GM12891 (cell line): ENCODE measurements at places on chromosomes 5 and 9.

GRCh38 chr5:131633830-131634229 lies 1.2 kb downstream of the RAPGEF6 start:
- DNase-seq, result no peak

DNA sequence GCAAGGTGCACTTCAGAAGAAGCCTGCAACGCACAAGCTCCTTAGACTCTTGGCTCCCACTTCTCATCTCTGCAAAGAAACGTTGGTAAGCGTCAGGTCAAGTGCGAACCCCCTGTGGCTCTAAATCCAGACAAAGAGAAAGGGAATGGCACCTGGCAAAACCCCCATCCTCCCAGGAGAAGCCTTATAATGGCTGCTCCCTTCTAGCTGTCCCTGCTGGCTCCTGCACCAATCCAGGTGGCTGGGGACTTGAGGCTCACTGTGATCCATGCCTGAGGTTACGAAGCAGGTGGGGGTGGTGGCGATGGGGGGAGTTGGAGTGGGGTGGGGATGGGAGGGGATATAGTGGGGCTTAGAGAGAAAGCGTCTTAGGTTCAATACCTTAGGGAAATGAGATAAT lies 272.8 kb downstream of the DENND1A start:
- no peak for DNase-seq

DNA sequence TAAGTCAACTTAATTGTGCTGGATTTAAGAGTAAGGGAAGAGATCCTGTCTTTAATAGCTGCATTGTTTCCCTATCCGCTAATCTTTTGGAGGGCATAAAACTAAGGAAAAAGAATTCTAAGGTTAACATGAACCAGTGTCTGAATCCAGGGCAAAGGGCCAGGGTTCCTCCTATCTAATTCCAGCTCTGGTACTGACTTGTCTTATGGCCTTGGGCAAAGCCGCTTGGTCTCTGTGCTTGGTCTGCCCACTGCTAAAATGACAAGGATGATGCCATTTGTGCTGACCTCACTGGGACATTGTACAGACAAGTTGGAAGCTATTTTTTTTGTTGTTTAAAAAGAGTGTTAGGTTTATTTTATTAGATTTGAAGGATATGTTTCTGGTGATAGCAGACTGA lies 334.7 kb upstream of the PIK3R1 start:
- DNase-seq, result no peak

GRCh38 chr5:143435210-143435657 lies 31.7 kb upstream of the NR3C1 start:
- DNase-seq, result peak; percentile 38

DNA sequence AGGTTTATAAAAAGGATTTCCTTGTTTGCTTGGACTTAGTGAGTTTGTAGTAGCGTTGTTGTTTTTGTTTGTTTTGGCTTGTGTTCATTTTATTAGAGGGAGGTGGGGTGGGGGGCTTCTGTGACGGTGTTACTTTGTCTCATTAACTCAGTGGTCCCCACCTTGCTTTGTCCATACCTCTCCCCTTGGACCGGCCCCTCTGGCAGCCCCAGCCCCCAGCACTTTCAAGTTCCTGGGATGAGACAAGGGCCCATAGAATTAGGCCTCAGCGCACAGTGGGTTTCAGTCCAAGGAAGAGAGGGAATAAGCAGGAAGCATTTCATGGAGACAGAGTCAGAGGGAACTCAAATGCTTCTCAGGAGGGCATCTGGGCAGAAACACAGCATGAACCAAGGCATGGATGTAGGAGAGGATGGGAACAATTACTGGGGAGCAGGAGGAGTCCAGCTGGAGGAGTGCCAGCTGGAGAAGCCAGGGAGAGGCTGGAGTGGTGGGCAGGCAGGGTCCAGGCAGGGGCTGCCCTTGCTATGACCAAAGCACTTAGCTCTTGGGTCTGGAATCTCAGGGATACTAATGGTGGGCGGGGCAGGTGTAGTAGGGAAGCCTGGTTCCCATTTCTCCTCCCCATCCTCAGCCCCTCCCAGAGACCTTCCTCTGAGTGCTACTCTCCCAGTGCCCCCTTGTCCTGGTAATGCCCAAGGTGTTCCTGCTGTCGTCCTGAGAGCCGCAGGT lies 23.5 kb upstream of the ENHO start:
- no peak for DNase-seq

- DNase-seq, result no peak
These were observed 983 bp downstream of the GCNT1 start for GRCh38 chr9:76459694-76460635.

- no peak for DNase-seq
These were observed 33.3 kb downstream of the RICTOR start for GRCh38 chr5:39040875-39041274.

DNA sequence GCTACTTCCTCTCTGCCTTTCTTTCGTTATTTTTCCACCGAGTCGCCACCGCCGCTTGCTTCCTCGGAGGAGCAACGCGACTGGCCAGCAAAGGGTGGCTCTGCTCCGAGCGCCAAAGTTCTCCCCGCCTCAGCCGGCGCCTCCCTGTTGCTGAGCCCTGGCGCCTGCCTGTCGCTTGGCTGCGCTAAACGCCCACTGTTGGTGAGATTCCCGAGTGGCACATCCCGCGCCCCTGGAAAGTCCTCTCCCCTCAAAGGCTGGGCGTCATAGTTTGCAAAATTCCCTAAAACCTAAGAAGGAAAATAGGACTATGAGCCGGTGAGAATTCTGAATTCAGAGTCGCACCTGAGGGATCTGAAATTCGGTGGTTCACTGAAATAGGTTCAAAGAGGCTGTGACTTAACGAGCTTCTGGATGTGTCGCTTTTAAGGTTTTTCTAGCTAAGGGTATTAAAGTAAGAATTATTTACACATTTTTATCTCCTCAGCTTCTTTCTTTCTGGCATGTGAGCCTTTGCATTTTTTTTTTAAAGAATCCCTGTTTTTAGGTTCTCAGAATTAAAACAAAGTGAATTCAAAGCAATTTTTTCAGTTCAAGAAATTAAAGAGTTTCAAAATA lies at the start of gene GRIN3A:
Gene GRIN3A (minus strand): TSS at position 82 of the 618 bp plus-strand sequence. CDS start 668 bp downstream, outside the sequence.
- no peak for DNase-seq

DNA sequence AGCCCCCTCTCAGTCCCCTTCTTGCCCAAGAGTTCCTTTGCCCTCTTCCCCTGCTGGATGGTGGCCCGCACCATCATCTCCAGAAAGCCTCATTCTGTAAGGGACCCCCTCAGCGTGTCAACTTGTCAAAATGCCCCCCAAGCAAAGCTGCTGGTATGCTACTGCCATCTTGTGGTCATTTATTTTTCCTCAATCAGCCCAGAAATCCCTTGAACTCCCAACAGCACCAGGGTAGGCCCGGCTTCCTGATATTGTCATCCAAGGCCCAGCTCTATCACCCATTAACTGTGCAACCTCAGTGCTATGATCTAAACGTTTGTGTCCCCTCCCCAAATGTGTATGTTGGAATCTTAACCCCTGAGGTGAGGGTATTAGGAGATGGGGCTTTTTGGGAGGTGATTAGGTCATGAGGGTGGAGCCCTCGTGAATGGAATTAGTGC lies 53.2 kb upstream of the FBXW11 start:
- no peak for DNase-seq

GRCh38 chr5:159620853-159621540 lies 290.7 kb upstream of the IL12B start:
- DNase-seq, result no peak

DNA sequence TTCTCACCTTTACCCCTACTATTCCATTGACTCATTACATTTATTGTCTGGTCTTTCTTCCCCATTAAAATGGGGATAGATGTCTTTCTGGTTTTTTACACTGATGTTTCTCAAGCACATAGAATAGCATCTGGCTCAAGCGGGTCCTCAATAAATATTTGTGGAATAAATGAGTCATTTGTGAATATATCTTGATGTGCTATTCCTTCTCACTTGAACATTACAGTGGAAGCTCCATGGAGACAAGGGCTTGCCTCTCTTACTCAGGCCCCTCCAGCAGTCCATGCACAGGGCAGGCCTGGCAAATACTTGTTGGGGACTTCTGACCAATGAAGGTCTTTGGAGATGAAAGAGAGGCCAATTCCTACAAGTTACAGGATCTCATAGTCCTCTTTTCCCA lies 151.7 kb upstream of the TAS2R1 start:
- DNase-seq, result no peak

DNA sequence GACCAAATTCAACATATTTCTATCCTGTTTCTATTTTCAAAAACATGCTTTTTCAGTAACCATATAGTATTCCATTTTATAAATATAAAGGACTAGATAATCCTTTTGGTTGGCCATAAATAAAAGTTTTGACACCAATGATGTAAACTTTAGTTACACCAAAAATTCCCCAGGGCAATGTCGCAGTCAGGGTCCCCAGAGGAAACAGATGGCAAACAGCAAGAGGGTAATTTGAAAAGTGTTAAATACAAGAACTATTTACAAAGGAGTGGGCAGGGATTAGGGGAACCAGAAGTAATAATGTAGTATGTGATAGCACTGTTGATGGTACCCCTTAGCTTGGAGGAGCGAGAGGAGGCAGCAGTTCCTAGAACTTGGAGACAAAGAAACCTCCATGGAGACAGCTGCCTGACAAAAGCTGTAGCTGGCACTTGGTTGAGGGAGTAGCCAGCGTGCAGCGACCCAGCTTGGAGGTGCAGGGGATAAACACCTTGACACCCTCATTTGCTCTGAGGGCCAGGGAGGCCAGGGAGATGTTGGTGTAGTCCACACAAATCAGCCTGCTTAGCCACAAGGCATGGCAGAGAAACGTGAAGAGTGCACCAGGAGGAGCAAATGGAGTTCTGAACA lies 18.3 kb upstream of the MSANTD3 start:
- DNase-seq, result no peak

DNA sequence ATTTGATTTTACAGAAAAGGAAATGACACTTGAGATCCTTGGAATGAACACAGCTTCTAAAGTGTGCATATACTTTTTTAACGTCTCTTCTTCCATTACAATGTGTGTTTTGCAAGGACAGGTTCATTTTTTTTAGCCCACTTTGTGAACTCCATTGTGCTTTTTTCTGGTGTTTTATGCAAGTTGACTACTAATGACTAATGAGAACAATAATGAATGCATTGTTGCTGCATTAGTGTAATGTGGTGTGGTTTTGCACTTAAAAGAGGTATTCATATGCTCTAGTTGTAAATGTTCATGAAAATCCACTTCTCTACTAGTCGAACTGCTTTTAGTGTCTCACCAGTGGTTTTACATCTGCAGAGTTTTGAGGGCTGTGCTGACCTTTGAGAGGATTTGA lies 93.6 kb downstream of the UHRF2 start:
- DNase-seq, result no peak

DNA sequence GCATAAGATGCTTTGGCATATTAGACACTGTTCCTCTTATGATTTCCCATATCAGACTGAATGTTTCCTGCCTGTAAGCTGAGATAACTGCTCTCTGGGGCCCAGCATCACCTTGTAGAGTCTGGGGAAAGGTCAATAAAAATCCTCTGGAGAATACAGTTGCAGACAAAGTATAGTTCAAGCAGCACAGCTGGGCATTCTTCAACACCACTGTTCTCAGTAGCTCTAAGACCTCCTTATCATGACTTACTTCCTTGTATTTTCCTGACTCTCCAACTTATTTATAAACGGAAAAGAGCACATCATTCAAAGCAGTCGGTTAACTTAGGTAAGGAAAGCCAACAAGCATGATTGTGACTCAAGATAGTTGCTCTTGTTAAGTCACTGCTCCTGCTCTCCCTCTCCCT lies 208.7 kb upstream of the RASEF start:
- DNase-seq, result no peak

- no peak for DNase-seq
These were observed 2.8 kb upstream of the PLK2 start for GRCh38 chr5:58462623-58463230.

GRCh38 chr9:78830301-78830700 lies 533.4 kb downstream of the PSAT1 start:
- no peak for DNase-seq

DNA sequence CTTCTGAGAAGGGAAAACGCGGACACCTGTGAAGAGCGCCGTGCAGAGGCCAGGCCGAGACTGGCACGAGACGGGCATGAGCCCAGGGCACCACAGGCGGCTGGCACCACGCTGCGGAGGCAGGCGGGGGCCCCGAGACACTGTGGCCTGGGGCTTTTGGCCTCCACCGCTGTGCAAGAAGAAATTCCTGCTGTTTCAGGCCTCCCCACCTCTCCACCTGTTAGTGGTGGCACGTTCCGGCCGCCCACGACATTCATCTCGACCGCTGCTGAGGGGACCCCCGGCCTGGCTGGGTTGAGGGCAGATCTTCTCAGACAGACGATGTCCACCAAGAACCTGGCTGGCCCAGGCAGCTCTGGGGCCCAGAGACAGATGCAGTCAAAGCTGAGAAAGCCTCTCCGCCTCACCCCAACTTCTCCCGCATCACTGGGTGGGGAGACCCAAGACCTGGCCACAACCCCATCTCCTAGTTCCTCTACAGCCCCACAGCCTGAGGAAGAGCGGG lies 11.5 kb downstream of the NACC2 start:
- DNase-seq, result no peak

- no peak for DNase-seq
These were observed 114.3 kb upstream of the BOD1 start for GRCh38 chr5:173730632-173731298.

GRCh38 chr5:172505845-172506244 lies 51.5 kb upstream of the SH3PXD2B start:
- no peak for DNase-seq

DNA sequence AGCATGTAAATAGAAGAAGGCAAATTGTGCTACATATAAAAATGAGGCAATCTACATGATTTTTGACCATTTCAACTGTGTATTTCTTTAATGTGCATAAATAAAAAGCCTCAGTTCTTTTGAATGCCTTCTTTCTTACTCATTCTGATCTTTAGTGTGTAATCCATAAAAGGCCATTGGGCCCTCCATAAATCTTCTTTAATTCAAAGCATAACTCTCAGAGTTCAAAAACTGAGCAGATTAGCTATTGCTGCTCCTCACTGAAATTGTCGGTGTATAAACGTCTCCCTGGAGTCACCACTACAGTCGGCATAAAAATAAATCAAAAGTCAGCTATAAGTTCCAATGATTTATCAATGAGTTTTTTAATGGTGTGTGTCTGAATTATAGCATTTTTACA lies 45.3 kb upstream of the ADAMTSL1 start:
- DNase-seq, result no peak

DNA sequence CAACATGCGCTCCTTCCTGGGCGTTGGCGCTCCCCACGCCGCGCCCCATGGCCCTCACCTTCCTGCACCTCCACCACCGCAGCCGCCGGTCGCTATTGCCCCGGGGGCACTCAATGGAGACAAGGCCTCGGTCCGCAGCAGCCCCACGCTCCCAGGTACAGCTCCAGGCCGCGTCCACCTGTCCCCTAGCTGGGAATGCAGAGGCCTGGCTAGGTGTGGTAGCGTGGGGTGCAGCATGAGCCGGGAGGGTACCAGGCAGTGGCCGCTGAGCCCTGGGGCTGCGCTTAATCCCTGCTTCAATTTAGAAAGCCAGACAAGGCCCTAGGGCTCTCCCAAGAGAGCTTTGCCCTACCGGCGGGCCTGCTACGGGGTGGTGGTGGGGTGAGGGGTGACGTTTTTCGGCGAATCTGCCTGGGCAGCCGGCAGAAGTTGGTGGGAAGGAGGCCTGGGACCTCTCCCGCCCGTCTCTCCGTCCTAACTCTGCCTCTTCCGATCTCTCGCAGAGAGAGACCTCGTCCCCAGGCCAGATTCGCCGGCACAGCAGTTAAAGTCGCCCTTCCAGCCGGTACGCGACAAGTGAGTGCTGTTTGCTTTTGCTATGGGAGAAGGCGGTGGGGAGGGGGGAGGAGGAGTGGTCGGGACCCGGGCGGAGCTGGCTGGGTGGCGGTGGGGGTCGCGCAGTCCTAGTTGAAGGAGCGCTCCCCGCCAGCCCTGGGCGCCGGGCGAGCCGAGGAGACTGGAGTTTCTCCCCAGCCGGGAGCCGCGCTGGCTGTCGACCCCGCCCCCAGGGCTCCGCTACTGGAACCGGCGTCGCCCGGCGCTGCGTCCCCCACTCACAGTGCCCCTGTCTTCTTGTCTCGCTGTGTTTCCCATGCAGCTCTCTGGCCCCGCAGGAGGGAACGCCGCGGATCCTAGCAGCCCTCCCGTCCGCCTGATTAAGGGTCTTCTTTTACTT lies 4.8 kb downstream of the IRX1 start:
- DNase-seq, result no peak
